NCI-H2029 (cell line): ENCODE measurements at places on chromosomes 1 and 21.

GRCh38 chr21:42154237-42155044, 64.5 kb upstream of the ABCG1 start:
- no peak for DNase-seq

- no peak for DNase-seq
Measured at GRCh38 chr21:36584980-36585940, 105.3 kb upstream of the CLDN14 start.

DNA sequence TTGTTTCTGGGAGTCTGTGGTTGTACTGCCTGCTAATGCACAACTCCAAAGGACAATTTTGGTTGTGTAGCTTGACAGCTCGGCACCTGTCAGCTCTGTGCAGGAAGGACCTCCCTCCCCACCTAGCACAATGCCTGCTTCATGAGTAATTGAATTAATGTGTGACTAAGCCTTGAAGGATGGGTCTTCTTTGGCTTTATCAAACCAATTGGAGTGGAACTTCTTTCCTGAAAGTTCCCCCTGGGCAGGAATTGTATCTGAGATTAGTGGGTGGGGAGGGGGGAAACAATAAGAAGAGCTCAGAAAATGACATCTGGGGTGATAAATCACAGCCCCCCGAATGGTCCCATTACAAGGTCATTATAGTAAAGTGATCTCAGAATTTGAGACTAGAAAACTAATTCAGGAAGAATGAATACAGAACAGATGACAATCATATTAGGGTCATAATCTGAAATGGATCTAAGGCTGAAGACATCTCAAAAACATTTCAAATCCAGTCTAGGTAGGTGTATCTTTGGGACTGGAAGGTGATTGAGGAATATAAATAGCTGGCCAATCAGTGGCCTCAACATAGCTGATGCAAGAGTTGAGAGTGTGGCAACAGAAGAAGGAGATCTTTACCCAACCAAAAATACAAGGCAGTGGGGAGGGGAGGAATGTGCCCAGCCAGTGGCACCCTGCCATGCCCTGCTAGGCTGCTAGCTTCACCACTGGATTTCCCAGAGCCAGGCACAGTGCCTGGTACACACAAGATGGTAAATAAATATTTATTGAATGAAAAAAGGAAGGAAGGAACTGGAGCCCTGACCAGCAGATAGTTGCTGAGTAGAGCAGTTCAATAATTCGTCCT, 10.1 kb upstream of the SESN2 start:
- peak; percentile 9 for DNase-seq

- peak; percentile 93 for DNase-seq
Measured at GRCh38 chr21:37060296-37060695, 12.6 kb downstream of the PIGP start.

GRCh38 chr1:154999571-155000410, 2.8 kb upstream of the ZBTB7B start:
- DNase-seq, result peak; percentile 50

GRCh38 chr1:11468878-11469277, 10.1 kb upstream of the DISP3 start:
- DNase-seq, result no peak

DNA sequence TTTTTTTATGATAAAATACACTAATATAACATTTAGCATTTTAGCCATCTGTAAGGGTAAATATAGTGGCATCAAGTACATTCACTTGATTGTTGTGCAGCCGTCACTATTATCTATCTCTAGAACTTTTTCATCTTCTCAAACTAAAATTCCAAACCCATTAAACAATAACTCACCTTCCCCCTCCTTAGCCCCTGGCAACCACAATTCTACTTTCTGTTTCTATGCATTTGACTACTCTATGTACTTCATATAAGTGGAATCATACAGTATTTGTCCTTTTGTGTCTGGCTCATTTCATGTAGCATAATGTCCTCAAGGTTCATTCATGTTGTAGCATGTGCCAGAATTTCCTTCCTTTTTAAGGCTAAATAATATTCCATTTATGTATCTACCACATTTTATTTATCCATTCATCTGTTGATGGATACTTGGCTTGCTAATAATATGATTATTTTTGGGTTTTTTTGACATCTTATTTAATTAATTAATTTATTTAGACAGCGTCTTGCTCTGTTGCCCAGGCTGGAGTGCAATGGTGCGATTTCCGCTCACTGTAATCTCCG, 69.6 kb upstream of the MACF1 start:
- DNase-seq, result no peak

- no peak for DNase-seq
Measured at GRCh38 chr21:16198546-16198945, 468.8 kb downstream of the USP25 start.

DNA sequence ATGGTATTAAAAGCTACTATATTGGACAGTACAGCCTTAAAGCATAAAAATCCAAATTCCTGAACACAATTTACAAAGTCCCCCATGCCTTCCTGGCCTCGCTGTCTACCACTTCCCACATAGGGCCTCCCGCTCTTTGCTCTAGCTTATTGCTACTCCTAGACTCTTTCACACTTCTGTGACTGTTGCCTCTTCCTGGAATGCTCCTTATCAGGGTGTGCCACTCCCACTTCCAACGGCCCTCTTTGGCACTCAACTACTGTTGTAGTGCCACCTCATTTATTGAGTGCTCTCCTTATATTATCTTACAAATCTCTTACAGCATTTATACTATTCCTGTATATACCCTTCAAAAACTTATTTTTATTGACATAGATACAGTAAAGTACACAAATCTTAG, 4.8 kb downstream of the SARS1 start:
- no peak for DNase-seq

GRCh38 chr1:46749921-46750404, 31.0 kb upstream of the EFCAB14 start:
- no peak for DNase-seq

- DNase-seq, result no peak
Measured at GRCh38 chr1:232390590-232390989, 239.3 kb downstream of the SIPA1L2 start.

DNA sequence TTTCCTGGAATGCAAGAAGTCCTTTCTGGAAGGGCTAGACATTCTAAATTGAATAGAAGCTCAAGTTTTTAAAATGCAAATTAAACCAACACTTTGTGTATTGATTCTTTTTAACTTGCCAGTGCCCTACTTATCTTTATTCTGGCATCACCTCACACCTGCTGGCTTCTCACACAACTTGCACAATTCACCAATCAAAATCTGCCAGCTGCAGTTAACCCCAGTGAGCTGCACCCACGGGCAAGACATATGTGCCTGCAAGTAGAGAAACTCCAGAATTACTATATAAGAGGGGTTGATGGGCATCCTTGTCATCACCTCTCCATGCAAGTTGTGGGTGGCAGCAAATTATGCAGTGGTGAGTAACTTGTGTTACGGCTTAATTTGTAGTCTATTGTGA, 11.7 kb upstream of the PLPPR4 start:
- no peak for DNase-seq

GRCh38 chr1:228007049-228007800, 427 bp downstream of the WNT3A start:
- no peak for DNase-seq

- DNase-seq, result peak; percentile 37
Measured at GRCh38 chr21:42427809-42428419, 24.2 kb downstream of the UBASH3A start.

GRCh38 chr1:19892628-19893168, 10.5 kb downstream of the OTUD3 start:
- DNase-seq, result no peak

DNA sequence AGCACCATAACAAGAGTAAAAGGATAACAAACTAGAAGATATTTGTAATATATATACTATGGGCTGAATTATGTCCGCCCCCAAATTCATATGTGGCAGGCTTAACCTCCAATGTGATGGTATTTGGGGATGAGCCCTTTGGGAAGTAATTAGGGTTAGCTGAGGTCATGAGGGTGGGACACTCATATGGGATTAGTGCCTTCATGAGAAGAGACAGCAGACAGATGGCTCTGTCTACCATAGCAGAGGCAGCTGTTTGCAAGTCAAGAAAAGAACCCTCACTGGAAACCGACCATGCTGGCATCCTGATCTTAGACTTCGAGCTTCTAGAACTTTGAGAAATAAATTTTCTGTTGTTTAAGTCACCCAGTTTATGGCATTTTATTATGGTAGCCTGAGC, 303.6 kb downstream of the LMO4 start:
- DNase-seq, result no peak

DNA sequence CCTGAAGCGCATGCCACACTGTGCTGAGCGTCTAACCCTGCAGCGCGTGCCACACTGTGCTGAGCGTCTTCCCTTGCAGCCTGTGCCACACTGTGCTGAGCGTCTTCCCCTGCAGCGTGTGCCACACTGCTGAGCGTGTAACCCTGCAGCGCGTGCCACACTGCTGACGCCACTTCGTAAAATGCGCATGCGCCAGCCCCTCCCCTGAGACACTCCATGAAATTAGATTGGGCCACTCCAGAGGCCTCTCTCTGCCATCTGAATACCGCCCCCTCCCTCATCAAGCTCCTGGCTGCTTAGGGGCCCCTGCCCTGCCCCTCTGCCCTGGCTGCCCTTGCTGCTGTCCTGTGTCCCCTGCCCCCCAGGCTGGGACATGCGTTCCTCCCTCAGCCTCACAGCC, 84.8 kb downstream of the POFUT2 start:
- no peak for DNase-seq
